Activated CD8-positive, alpha-beta memory T cell treated with anti-CD3 and anti-CD28 coated beads for 48 hours (primary cell): ENCODE measurements at places on chromosomes 2 and 18.

- DNase-seq: no peak
Observed at GRCh38 chr18:9115984-9116383, 13.5 kb downstream of the NDUFV2 start.

DNA sequence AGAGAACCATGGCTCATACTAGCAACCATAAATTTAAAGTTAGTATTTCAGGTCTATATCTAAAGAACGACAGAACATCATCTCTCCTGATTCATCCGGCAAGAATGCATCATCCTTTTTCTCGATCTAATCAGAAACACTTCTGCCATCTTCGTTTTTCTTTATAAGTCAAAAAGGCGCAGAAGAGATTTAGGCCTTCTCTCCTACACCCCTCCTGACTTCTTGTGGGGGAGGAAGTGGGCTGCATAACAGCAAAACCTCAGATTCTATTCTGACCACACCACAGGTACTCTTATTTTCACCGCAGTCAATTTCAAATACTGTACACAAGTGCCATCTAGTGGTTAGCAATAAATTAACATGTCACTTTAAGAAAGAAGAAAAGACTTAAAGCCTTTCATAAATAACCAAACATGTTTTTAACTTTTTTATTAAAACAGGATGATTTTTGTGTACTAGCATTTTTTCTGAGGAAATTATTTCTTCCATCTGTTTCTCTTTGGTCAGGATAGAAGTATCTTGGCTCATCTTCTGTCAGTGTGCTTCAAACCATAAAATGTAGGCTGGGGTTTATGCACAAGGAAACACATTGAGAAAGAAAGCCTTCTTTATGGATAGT, 48.4 kb upstream of the PIK3C3 start:
- no peak for DNase-seq

DNA sequence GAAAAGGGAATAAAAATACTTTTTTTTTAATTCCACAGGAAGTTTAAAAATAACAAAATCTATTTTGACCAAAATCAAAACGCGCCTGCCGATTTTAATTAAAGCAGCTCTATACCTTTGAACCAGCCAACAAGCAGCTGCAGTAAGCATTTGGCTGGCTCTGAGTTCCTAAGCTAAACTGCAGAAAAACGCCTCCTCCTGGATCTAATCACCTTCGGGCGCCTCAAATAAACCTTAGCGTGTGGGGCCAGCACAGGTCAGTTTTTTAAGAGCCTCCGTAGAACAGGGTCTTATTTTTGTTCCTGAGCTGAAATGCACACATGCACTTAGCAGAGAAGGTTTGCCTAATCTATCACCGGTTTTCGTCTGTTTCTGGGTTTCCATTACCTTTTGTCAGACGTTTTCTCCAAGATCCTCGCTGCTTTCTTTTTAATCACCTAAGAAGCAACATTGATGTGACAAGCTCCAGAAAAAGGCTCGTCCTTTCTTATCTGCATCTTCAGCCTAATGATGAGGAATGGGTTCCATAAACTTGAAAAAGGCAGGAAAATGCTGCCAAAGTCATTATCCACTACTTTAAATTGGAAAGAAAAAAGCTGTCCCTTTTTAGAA, 64.7 kb upstream of the HNRNPA3 start:
- DNase-seq: no peak

GRCh38 chr2:64230540-64230939, 86.3 kb upstream of the PELI1 start:
- DNase-seq: no peak

GRCh38 chr2:7758073-7758759, 841.0 kb downstream of the RNF144A start:
- DNase-seq: no peak

GRCh38 chr2:237644381-237644703, 17.0 kb downstream of the LRRFIP1 start:
- DNase-seq: no peak

DNA sequence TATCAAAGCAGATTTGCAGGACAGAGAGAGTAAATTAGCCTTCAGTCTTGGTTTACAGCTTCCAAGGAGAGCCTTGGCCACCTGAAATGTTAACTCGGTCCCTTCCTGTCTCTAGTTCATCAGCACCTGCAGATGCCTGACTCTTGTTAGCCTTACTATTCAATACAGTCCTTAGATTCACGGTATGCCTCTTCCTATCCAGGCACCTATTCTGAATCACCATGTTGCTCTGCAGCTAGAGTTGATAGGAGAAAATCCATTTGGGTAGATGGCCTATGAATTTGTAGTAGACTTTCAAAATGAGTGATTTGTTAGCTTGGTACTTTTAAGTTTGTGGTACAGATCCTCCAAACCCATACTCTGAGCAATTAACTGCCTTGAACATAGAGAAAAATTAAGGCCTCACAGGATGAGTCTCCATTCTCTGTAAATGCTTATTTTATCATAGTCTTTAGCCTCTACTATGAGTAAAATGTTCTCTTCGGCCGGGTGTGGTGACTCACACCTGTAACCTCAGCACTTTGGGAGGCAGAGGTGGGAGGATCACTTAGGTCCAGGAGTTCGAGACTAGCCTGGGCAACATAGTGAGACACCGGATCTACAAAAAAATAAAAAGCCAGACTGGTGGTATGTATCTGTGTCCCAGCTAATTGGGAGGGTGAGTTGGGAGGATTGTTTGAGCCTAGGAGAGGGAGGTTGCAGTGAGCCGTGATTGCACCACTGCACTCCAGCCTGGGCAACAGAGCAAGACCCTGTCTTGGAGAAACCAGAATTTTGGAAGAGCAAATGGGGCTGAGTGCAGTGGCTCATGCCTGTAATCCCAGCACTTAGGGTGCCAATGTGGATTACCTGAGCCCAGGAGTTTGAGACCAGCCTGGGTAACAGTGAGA, 32.9 kb downstream of the PTCD3 start:
- DNase-seq: no peak

DNA sequence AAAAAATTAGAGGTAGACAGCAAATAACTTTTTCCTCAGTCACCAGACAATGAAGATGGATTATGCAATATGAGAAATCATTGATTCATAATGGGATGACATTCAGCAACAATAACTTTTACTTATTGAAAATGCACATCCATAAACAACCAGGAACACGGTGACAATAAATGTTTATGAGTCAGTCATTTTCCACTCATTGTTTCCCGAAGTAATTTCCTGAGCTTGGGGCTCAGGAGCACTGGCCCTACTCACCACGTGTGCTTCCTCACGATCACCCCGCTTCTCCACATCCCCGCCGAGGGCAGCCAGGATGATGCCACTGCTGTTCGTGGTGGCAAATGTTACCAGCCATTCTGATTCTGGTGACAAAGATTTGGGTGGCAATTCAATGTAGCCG, 156.3 kb downstream of the LAMA1 start:
- no peak for DNase-seq

- no peak for DNase-seq
Observed at GRCh38 chr2:153668923-153669322, 190.4 kb upstream of the RPRM start.

- DNase-seq: no peak
Observed at GRCh38 chr2:220585241-220585640, 957.8 kb downstream of the SLC4A3 start.

GRCh38 chr2:98299211-98299905, 46.9 kb upstream of the CNGA3 start:
- DNase-seq: no peak

GRCh38 chr2:163751696-163752095, 15.9 kb upstream of the FIGN start:
- DNase-seq: no peak

DNA sequence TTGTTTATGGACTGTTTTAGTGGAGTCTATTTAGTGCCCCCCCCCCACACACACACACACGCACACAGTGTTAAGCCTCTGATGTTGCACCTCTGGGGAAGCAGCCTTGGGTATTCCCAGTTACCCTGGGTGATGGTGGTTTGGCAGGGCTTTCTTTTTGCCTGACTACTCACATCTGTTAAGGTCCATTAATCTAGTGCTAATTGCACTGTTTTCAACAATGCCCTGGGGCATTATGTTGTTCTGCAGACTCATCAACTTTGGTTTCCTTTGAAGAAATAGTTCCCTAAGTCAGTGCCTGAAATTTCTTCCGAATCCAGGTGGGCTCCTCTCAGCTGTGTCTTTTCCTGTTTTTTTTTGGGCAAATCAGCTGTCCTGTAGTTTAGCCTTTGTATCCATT, 34.7 kb downstream of the SPOPL start:
- DNase-seq: no peak

DNA sequence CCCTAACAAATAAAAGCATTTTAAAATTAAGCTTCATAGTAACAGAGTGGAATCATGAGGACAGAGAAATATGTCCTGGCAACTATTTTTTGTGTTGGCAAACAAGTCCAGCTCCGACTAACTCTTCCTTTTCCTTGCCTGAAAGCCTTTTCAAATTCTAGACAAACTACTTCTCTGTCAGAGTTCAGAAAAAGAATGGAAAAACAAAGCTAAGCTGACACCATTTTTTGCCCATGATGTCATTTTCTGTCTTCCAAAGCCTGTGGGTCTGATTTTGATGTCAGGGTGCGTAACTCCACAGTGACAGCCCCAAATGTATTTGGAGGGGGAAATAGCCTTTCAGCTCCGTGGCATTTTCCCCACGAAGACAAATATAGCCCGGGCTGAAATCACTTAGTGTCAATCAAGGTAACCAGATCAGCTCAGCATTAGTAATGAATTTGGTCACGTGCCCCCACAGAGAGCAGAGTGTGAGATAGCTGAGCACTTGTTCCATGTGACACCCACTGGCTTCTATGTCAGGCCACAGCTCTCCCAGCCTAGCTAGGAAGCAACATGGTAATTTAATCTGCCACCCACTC, 233.0 kb upstream of the SIX2 start:
- DNase-seq: no peak

DNA sequence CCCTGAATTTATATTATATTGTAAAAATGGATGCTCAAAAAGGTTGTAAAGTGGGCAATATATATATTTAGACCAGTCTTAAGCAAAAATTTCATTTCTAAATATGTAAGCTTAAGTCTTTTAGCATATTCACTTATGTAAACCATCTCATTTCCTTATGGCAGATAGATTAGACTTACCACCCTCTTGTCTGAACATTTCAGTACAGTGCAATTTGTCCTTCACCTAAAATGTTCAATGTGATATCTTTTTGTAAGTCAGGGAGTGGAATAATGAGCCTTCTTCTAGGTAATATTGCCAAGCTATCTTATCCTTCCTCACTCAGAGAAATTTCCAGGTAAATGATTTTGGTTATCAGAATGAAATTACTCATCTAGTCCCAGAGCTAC, 92.3 kb downstream of the KLF7 start:
- no peak for DNase-seq

DNA sequence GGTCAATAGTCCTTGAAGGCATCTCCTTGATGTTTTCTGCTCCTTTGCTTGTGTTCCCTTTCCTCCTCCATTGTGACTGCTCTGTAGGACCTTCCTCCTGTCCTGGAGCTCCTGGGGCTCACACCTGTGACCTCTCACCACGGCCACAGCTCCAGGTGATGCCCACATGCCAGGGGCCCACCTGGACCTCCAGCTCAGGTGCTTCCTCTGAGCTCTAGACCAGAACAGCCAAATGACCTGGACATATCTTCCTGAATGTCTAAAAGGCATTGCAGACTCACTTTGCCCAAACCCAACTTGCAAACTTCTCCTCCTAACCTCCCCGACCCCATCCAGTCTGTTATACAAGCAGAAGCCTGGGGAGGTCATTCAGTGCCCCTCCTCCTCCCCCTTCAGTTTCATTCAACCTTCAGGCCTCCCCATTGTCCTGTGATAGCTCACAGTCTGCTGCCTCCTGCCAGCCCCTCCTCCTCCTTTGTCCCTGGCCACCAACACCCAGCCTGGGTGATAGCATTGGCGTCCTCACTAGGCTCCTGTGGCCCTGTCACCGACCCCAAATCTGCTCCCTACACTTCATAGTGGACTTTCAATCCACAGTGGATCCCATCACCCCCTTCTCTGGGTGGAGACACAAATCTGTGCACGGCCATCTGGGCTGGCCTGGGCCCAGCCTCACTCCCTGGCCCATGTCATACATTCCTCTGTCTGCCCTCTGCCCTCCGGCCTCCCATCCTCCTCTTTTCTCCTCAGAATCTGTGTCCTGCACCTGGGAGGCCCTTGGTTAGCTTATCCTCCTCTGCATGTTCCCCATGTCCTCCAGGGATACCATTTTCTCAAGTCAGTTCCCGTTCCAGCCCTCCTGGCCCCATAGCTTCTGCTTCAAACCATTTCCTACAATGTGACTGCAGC, 310.4 kb upstream of the HDAC4 start:
- DNase-seq: no peak

- DNase-seq: no peak
Observed at GRCh38 chr2:124668161-124668560, 643.1 kb downstream of the CNTNAP5 start.

DNA sequence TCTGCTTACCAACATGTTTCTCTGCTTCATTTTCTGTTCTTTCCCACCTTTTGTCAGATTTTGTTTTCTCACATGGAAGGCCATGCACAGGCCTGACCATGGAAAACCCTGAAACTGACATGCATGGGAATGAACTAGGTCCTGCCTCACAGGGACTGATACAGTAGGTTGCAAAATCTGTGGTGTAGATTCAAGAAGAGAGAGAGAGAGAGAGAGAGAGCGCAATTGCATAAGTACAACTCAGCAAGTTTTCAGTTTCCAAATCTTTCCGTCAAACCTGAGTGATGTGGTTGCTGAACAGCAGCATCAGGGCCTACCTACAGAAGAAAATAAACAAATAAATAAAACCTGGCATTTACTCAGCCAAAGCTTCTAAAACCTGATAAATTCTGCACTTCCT, 87.5 kb upstream of the RNF152 start:
- no peak for DNase-seq

DNA sequence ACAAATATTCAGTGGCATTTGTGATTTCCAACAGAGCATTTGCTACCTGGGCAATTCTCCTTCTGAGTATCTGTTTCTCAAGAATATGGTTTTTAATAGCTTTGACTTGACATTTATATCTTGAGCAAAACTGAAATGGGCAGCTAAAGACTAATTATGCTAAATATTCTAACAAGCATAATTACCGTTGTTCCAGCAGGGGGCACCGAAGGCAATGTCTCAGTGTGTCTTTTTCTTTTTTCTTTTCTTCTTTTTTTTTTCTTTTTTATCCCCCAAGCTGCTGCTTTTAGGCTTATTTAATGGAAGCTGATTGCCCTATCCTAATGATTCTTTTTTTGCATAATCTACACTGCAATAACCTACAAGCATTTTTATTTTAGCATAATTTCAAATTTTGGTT, 138.9 kb upstream of the NABP1 start:
- no peak for DNase-seq

- no peak for DNase-seq
Observed at GRCh38 chr2:167212014-167212648, 323.9 kb downstream of the XIRP2 start.

- no peak for DNase-seq
Observed at GRCh38 chr2:204972606-204973336, 427.5 kb downstream of the PARD3B start.

DNA sequence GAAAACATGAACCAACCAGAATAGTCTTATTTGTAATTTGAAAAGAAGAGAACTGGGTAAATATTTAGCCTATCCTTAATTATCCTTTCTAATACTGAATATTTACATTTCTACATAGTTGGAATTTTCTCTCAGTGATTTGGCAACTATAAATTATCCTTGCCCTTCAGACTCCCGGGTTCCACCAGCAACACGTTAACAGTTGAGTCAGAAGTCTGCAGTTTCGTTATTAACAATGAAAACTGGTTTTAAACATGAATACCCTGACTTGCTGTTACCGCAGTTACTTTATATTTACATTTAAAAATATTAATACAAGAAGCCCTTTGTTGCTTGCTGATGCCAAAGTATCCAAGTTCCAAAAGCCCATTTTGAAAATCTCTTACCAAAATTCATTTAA, 673.0 kb downstream of the ARHGAP15 start:
- no peak for DNase-seq

GRCh38 chr2:8550937-8551621, 130.8 kb upstream of the ID2 start:
- DNase-seq: no peak
